ENCODE measurements at places on chromosomes 6 and 20.

GRCh38 chr6:32627831-32628230 lies 9.4 kb upstream of the HLA-DQA1 start:
- DNase-seq, result no peak

GRCh38 chr20:7855545-7855944 lies 84.7 kb downstream of the HAO1 start:
- no peak for DNase-seq

DNA sequence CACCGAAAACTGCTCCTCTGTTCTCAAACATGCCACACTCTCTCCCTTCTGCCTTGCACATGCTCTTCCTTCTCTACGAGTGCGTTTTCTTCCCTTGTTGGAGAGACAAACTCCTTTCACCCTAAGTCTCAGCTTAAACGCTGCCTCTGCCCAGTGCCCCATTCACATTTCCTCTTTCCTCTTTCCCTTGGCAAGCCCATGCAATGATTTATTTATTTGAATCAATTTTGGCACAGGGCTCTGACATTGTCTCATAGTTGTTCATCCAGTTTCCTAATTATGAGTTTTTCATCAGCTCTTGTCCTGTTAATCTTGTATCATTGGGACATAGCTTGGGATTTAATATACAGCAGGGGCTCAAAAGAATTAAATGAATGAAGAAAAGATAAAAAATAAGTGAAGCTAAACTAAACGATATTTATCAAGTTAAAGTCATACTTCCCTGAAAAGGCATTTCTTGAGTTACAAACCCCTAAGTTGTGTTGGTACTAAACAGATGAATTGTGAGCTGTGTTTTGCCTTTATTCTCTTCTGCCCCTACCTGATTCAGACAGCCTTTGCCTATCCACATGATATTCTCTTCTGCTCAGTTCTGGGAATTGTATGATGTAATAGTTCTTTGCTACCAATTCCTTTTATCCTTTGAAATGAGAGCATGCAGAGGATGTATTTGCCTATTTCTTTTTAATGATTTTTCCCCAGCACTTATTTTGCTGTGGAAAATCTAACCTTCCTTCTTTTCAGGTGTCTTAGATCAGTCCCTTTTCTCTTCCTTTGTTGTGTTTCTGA lies 704.4 kb downstream of the UTRN start:
- no peak for DNase-seq

GRCh38 chr6:20328266-20328923 lies 73.3 kb upstream of the E2F3 start:
- no peak for DNase-seq
